ENCODE measurements at places on chromosomes 6 and 20. TPM values are rescaled to one million over a fixed set of nuclear protein-coding genes. Genes with fewer than 3 reads are reported as not detected.

CABLES2 gene
- 5.1 TPM for polyA plus RNA-seq

LRRC1 gene
- polyA plus RNA-seq = 4.3 TPM

FRK gene
- polyA plus RNA-seq = under 0.01 TPM

RSPH9 gene
- 0.24 TPM for polyA plus RNA-seq

GABRR1 gene
- not detected for polyA plus RNA-seq

FOXS1 gene
- not detected for polyA plus RNA-seq

LKAAEAR1 gene
- polyA plus RNA-seq = 0.16 TPM

ALDH5A1 gene
- 0.48 TPM for polyA plus RNA-seq

SLC22A7 gene
- polyA plus RNA-seq = not detected

LST1 gene
- not detected for polyA plus RNA-seq

POPDC3 gene
- polyA plus RNA-seq = 19.7 TPM

TPD52L1 gene
- 13.5 TPM for polyA plus RNA-seq

RIPOR3 gene
- 1.7 TPM for polyA plus RNA-seq

CYP21A2 gene
- 0.10 TPM for polyA plus RNA-seq

FAM83B gene
- polyA plus RNA-seq = not detected

EDEM2 gene
- 19.0 TPM for polyA plus RNA-seq

RFX6 gene
- not detected for polyA plus RNA-seq

HAO1 gene
- polyA plus RNA-seq = not detected

MAP7 gene
- 0.19 TPM for polyA plus RNA-seq

GSTA2 gene
- not detected for polyA plus RNA-seq

LTB gene
- polyA plus RNA-seq = not detected

SMLR1 gene
- polyA plus RNA-seq = not detected

ZNF217 gene
- polyA plus RNA-seq = 6.9 TPM

PGC gene
- polyA plus RNA-seq = not detected

NRSN1 gene
- polyA plus RNA-seq = not detected

TFAP2A gene
- 7.1 TPM for polyA plus RNA-seq

SIRPB1 gene
- polyA plus RNA-seq = 1.0 TPM

OXT gene
- polyA plus RNA-seq = not detected

PRR18 gene
- polyA plus RNA-seq = not detected

DNAH8 gene
- polyA plus RNA-seq = not detected

ZBTB12 gene
- 8.1 TPM for polyA plus RNA-seq

C6orf132 gene
- 1.8 TPM for polyA plus RNA-seq

SLC32A1 gene
- polyA plus RNA-seq = not detected

HLA-DMB gene
- polyA plus RNA-seq = 0.19 TPM

HTR1B gene
- 0.24 TPM for polyA plus RNA-seq

SLC22A1 gene
- 0.10 TPM for polyA plus RNA-seq

BMP2 gene
- 0.29 TPM for polyA plus RNA-seq

SLC22A23 gene
- polyA plus RNA-seq = 1.6 TPM

RHAG gene
- polyA plus RNA-seq = not detected

STX11 gene
- polyA plus RNA-seq = 0.68 TPM

VGLL2 gene
- not detected for polyA plus RNA-seq

BTN2A1 gene
- polyA plus RNA-seq = 37.9 TPM

LY6G6F gene
- not detected for polyA plus RNA-seq

CBLN4 gene
- polyA plus RNA-seq = not detected

OR2J2 gene
- polyA plus RNA-seq = not detected

METTL24 gene
- not detected for polyA plus RNA-seq

SLC2A4RG gene
- 71.4 TPM for polyA plus RNA-seq

NOP56 gene
- 189 TPM for polyA plus RNA-seq

FNDC11 gene
- polyA plus RNA-seq = 1.6 TPM

NKAPL gene
- polyA plus RNA-seq = 0.49 TPM

CST5 gene
- polyA plus RNA-seq = not detected

MEI4 gene
- not detected for polyA plus RNA-seq

PXDC1 gene
- 63.3 TPM for polyA plus RNA-seq

Data from IMR-90 (cell line).